Left lung (tissue), 14 donors: ENCODE measurements at places on chromosomes 3 and 15. TPM values are rescaled to one million over a fixed set of nuclear protein-coding genes. Genes with fewer than 3 reads are reported as not detected.
A peak's percentile ranks its signal among the peaks of the same experiment; 100 is the strongest.

- H3K4me3 ChIP-seq = no peak overlapping the region
- H3K27me3 ChIP-seq = peaks cover 8% of the 10 kb centered on the region
- peaks cover 37% of the 10 kb centered on the region for H3K4me1 ChIP-seq
Measured at GRCh38 chr15:74400915-74401757, 32.6 kb downstream of the SEMA7A start.

GRCh38 chr15:79478108-79478507 lies 46.0 kb downstream of the MINAR1 start:
- H3K4me1 ChIP-seq = no peaks in the 10 kb centered on the region
- no peak overlapping the region for H3K4me3 ChIP-seq
- DNase-seq = no peak

DNA sequence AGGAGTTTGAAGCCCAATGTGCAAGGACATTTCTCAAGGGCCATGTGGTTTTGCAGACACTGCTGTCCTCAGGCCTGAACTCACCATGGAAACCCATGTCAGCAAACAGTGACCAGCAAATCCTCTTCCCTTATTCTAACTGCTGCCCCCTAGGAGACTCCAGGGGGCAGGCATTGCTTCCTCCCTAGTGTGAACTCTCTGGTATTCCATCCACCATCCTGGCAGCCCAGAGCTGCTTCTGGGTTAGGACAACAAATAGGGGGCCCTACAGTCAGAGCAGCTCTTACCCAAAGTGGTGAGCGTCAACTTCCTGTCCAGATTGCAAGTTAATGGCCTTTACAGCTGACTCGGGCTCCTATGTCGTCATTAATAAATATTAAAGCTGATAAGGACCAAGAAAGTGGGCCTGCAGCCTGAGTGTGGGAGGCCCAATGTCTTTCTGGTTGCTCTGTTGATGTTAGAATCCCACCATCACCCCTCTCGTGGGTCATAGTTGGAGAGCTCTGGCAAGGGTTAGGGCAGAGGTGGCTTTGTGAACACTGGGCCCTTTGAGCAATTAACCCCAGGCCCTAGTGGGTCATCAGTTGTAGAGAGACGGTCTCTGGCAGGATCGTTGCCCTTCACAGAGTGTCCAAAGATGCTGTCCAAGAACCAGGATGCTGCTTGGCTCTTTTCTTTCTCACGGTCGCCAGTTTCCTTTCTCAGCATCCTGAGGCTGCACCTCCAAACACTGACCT lies 41.5 kb downstream of the TGM4 start:
- H3K27ac ChIP-seq = no peak overlapping the region
- no peaks in the 10 kb centered on the region for H3K27me3 ChIP-seq
- no peaks in the 10 kb centered on the region for H3K36me3 ChIP-seq
- H3K4me3 ChIP-seq = no peak overlapping the region
- peak; percentile 43 for DNase-seq

DNA sequence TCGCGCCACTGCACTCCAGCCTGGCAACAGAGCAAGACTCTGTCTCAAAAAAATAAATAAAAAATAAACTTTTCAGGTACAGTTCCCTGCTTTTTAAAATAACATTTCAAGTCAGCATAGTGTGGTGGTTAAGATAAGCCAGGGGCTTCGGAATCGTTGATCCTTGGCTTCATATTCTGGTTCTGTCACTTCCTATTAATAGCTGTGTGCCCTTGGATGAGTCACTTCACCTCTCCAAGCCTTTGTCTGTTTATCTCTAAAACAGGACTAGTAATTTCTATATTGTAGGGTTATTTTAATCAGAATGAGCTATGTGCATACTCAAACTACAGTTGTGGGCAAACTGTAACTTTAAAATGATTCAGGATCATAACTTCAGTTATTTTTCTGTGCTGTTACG lies 53.8 kb upstream of the SENP5 start:
- H3K4me1 ChIP-seq = no peaks in the 10 kb centered on the region
- H3K36me3 ChIP-seq = no peaks in the 10 kb centered on the region
- no peak overlapping the region for H3K4me3 ChIP-seq
- no peak overlapping the region for H3K27ac ChIP-seq
- no peaks in the 10 kb centered on the region for H3K27me3 ChIP-seq

DNA sequence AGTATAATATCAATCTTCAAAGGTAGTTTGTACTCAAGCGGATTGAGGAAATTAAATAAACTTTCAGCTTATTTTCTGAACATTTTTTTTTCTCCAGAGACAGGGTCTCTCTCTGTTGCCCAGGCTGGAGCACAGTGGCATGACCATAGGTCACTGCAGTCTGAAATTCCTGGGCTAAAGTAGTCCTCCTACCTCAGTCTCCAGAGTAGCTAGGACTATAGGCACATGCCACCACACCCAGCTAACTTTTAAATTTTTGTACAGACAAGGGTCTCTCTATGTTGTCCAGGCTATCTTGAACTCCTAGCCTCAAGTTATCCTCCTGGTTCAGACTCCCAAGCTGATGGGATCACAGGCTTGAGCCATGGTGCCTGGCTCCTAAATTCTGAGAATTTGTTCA lies 97.1 kb downstream of the FAIM start:
- no peak for DNase-seq
- no peak overlapping the region for H3K4me3 ChIP-seq
- H3K4me1 ChIP-seq = no peaks in the 10 kb centered on the region
- H3K36me3 ChIP-seq = no peaks in the 10 kb centered on the region

The SIDT1 gene
- total RNA-seq = 4.1 TPM

The SEC11A gene
- total RNA-seq = 159 TPM
